ENCODE measurements at places on chromosomes 6 and 20.

DNA sequence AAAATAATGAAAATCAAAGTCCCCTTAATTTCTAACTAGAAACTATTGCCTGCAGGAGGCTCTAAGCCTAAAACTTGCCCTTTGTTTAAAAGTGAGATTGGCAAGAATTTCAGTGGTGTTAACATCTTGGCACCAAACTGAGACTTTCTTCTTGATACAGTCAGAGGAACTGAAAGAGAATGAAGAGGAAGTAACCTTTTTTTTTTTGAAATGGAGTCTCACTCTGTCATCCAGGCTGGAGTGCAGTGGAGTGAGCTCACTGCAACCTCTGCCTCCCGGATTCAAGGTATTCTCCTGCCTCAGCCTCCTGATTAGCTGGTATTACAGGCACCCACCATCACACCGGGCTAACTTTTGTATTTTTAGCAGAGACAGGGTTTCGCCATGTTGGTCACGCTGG is 3.6 kb downstream of the DOP1A start:
- DNase-seq: no peak

DNA sequence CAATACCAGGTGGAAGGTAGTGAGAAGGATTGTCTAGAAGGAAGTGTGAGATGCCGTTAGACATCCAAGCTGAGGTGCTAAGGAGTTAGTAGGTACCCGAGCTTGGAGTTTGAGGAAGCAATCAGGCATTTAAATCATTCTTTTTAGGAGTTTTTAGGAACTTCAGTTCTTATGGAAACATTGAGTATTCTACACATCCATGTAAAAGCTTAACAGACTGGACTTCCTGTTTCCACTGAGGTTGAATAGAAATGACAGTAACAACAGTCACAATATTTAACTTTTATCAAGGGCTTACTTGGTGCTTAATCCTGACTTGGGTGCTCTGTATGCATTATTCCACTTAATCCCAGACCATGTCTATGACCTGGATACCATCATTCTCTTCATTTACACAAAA is 136.4 kb downstream of the UST start:
- no peak for DNase-seq

DNA sequence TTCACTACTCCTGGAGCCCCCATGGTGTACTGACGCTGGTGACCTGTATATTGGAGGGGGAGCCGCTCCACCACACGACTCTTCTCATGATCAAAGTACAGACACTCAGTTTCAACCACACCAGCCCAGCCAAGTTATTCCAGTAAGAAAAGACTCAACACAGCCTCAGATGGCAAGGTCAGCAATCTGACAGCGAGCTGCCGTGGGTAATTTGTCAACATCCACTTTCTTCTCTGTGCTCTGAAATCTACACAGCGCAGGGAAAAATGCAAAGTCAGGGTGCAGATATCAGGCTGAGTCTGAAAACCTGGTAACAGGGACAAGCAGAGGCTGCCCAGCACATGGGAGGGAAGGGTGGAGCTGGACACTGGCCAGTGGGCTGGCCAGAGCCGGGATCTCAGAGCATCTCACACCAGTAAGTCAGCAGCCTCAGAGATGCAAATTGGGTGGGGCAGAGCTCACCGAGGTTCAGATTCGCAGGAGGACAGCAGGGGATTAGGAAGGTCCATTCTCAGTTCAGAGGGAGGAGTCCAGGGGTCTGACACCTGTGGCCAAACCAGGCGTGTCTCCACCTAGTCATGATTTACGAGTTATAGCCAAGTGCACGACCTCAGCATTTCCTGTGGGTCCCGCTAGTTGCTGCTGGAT is 44.5 kb upstream of the RPS6KA2 start:
- no peak for DNase-seq

DNA sequence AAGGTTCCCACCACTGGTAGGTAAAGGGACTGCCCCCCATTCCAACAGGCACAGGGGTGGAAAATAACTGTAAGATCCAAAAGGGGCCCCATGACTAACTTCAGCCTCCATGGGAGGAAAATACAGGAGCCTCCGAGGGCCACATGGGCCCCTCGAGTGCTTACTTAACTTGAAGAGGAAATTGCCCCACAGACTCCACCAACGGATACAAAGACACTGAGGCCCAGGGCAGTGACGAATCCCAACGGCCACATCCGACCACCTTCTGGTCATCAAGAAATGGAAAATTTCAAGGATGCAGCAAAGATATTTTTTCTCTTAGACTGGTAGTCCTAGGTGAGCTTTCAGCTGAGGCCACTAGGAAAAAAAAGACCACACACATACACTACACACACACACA is 116.0 kb upstream of the MRPS10 start:
- DNase-seq: no peak

DNA sequence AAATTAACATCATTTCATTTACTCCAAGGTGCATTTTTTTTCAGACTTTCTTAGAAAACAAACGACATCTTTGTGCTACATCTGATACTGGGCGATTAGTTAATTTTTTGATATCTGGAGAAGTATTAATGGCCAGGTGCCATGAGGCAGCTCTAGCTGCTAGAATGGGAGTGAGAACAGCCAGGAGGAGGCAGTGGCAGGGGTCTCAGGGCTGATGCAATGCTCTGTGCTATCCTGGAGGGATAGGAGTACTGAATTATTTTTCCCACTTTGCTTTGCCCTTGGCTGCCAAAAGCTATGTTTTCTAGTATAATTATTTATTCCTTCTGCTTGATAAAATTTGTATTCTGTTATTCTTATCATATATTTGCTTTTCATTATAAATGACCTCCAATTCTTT is 133.6 kb upstream of the NOX3 start:
- DNase-seq: no peak

GRCh38 chr6:132513831-132514545 is 1.1 kb upstream of the STX7 start:
- no peak for DNase-seq

DNA sequence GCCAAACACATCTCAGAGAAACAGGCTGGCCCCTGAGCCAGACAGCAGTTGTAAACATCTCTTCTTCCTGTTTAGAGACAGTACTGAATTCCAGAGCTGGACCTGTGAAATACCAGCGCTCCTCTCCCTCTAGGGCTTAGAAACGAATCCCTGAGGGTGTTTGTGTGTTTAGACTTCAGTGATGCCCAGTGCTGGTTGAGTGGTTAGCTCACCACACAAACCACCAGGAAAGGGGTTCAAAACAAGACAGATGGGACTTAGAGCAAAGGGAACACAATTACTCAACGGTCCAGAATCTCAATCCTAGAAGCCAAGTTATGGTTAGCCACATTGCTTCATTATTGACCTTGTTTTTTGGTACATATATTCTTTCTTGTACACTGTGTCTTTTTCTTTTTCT is 108.7 kb upstream of the TMEM170B start:
- DNase-seq: no peak

GRCh38 chr6:109794201-109794923 is 103.3 kb downstream of the FIG4 start:
- DNase-seq: no peak

DNA sequence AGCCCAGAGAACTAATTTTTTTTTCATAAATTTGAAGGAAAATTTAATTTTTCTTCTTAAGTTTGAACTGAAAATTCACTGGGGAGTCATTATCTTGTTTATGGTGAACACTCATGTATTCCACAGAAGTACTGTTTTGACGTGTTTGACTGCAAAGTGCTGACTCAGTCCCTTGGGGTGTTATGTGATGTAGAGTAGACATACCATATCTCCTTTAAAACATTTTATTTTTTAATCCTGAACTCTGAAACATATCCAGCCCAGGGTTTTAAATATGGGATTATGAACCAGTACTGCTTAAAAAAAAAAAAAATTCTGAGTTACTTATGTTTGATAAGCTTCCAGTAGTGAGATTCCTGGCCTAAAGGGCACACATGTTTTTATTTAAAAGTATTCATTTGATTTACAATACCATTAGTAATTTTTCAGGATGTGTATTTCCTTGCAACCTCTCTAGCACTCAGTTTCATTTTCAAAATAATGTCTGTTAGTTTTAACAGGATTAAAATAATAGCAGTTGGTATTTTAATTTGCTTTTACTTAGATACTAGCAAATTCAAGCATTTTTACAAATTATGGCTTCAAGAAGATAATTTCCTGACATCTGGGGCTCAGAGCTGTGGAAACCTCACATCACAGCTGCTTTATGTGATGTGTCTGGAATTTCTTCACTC is 81.7 kb upstream of the PDE10A start:
- DNase-seq: no peak

DNA sequence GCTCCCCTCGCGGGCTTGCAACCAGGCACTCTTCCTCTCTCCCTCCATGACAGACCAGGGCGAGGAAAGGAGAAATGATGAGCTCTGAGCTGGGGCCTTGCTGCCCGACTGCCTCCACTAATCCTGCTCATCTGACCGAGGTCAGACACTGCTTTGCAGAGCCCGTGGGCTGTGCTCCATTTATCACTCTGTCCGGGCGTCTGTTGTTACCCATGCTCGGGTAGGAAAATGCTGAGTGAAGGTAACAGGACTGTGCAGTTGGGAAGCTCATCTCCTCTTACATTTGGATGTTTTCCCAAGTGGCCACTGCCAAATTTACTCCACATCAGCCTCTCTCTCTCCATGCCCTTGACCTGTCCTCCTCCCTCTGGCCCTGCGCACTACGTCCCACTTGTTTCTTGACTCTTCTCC is 14.6 kb downstream of the RPS6KA2 start:
- no peak for DNase-seq
